Brain microvascular endothelial cell (primary cell): ENCODE measurements at places on chromosomes 7 and 10.

DNA sequence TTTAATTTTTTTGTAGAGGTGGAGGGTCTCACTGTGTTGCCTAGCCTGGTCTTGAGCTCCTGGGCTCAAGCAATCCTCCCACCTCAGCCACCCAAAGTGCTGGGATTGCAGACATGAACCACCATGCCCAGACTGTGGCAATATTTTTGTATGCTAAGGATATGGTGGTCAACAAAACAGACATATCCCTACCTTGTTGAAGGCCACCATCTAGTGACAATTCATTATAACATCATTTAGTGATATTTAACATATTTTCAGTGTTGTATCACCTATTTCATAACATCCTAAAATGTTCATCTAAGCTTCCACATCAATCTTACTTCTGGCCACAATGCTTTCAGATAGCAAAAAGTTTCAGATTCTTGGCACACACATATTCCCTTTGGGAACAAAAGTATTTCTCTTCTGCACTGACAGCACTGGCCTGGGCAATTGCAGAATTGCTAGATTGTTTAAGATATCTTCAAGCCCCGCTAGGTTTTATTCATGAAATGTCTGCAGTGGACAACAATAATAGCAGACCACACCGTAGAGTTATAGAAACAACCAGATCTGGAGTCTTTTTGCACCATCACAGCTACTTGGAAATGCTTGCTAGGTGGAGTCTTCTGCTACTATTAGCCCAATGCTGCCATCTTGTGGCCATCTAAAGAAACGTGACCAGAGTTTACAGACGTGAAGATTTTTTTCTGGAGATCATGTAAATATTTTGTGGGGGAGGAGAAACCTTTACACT, 58.4 kb downstream of the DNAJC12 start:
- DNase-seq: peak; percentile 84

DNA sequence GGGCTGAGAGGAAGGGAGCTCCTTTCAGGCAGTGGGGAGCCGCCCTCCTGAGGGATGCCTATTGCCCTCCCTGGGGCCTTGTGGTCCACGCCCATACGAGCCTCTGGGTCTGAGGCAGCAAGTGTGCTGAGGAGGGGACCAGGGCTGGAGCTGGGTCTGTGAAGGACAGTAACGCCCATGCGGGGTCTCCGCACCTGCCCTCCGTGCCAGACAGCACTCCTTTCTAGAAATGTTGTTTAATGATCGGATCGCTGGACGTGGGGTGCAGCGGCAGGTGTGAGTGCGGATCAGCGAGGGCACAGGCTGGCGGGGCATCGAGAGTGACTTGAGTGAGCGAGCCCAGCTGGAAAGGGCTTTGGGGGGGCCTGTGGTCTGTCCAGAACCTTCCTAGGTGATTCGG, 70.1 kb downstream of the ELFN1 start:
- DNase-seq: no peak

DNA sequence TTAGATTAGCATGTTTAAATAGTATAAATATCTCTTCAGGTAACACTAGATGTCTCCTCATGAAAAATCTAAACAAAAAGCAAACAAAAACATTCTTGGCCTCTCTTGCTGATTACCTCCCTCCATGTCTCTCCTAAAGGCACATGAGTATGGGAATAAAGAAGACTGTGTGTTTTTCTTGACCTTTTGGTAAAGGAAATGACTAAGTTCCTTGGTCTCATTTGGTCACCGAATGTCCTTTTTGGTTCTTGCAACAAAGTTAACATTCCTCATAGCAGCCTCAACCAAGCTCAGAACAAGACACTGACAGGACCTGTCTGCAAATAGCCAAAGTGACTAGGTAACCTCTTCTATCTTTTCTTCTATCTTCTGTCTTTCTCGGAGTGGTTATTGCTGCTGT, 35.5 kb downstream of the POM121L12 start:
- DNase-seq: no peak

DNA sequence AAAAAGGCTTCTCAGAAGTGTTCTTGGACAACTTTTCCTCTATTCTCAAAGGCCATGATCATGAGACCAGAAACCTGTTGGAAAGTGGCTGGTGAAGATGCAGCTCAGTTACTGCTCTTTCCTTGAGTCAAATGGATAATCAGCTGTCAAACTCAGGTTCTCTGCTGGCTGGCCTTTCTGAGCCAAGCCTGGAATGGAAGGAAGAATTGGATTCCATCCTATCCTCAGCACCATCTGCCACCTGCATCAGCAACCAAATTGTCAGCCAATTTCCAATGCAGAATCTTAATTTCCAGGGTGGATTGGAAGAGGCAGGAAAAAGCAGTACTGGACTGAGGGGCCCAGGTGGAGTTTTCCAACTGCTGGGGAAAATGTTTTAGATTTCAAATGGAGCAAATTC, 631.7 kb downstream of the KCNMA1 start:
- DNase-seq: no peak

- DNase-seq: no peak
These were observed 43.6 kb upstream of the DPYSL4 start for GRCh38 chr10:132143162-132143561.

DNA sequence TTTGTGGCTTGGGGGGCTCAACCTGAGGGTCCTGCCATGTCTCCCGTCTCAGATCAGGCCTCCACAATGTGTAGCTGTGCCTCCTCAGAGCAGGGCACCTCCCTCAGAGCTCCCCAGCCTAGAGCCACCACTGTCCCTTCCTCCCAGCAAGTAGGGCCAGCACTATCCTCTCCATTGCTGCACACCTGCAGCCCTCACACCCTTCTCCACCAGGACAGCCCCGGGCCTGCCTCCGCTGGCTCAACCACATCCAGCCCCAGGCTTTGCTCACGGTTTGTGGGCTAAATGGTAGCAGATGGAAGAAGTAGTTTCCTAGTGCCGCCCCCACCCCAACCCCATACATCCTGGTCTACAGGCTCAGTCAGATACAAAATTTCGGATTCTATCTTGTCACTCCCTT, 10.1 kb downstream of the NFKB2 start:
- no peak for DNase-seq

- DNase-seq: no peak
These were observed 18.3 kb upstream of the ELN start for GRCh38 chr7:74009719-74010118.

GRCh38 chr7:159141660-159142059, 3.0 kb downstream of the VIPR2 start:
- DNase-seq: no peak

DNA sequence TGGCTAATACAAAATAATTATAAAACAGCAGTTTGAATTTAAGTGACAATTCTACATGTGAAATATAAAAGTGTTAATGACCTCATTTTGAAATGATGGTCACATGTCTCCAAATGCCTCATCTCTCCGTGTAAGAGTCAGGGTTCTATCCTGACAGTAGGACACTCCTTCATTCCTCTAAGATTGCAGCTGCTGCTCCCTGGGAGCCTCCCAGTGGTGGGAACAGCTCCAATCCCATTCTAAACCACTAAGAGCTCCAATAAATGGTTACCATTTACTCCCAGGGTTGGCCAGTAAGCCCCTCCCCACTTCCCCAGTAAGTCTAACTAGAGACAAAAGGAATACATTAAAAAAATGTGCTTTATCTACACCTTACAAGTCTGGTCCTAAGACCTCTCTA, 344.6 kb upstream of the AOAH start:
- DNase-seq: no peak

DNA sequence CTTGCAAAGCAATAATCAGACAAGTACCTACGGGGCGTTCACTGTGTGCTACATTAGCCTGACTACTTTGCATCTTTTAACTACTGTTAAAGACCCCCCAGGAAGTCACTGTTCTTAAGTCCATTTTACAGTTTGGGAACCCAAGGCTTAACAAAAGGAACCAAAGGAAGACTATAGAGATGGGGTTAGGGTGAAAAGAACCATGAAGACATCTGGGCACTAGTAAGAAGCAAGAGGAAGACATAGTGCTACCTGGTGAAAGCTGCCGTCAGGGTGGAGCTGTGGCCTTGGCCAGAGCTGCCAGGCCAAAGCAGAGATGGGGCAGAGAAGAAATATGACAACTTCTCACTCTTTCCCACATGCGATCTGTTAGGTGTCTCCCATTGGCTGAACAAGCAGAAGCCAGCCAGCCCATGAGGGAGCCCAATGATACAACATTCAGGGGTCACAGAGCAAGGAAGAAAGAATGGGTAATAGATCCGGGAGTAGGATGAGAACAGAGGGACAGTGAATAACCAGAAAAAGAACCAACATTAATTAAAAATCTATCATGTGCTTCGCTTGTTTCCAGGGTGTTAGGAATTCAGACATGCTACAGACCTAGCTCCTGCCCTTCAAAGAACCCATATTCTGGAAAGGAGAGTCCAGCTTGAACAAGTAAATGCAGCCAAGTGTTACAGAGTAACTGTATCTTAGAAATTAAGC, 85.4 kb downstream of the ARID5B start:
- no peak for DNase-seq

DNA sequence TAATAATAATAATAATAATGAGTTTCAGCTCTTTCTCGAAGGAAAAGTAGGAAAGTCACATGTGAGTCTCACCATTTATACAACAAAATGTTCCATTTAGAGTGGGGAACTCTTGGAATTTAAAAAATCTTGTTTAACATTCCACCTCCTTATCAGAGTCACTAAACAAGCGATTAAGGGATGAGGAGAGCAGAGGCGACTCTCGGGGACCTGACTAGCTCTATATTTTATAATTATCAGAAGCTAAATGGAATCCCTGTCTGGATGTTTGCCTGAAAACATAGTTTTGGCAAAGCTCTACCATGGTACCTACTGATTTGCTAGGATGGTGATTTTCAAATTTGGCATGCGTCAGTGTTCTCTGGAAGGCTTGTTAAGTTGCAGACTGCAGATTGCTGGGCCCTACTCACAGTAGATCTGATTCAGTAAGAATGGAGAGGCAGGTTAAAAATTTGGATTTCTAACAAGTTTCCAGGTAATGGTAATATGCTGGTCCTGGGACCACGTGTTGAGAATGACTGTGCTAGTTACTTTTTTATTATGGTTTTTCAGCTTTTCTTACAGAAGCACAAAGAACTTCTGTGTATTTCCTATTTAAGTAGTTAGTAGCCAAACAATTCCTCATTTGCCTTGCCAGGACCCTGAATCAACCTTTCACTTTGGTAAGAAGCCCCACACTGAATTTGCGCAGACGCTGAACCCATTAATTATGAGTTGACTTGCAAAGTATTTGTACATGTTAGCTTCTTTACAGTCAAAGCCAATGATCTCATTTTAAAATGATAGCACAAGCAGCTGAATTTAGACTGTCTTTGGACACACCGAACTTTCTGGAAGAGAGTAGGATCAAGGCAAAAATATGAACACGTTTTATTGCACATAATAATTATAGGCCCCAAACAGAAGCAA, 39.5 kb downstream of the CPED1 start:
- no peak for DNase-seq

DNA sequence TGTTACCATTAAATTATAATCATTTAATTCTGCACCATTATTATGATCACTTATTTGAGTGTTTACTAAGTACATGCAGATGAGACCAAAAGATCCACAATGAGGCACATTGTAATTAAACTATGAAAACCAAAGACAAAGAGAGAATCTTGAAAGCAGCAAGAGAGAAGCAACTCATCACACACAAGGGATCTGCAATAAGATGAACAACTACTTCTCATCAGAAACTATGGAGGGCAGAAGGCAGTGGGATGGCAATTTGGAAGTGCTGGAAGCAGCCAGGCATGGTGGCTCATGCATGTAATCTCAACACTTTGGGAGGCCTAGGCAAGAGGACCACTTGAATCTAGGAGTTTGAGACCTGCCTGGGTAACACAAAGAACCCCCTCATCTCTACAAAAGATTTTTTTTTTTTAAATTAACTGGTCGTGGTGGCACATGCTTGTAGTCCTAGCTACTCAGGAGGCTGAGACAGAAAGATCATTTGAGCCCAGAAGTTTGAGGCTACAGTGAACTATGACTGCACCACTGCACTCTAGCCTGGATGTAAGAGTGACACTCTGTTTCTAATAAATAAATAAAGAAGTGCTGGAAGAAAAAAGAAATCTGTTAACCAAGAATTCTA, 47.7 kb downstream of the CDK6 start:
- DNase-seq: no peak

DNA sequence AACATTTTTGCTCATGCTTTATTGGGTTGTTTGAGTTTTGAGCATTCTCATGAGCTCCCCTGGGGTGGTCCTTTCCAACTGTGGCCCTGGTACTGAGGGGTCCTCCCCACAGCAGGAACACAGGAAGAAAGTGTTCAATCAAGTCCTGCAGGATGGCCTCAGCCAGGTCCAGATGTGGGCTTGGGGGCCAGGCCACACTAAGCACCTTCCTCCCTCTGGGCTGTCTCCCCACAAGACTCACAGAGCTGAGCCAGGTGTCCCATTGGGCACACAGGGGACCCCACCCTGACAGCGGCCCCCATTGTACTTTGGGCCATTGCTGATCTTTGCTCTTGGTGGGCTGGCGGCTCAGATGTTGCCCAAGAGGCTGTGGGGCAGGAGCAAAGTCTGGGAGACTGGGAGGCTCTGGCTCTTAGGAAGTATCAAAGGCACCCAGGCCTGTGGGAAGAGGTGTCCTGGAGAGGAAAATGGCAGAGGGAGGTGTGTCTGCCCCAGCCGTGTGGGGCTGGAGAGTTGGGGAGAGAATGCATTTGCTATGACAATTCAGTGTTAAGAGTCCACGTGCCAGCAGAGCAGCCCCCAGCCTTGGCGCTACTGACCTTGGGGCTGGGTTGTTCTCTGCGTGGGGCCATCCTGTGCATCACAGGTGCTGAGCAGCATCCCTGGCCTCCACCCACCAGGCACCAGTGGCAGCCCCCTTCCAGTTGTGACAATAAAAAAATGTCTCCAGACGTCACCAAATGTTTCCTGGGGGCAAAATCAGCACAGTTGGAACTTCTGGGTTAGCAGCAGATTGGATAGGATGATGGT, 17.8 kb downstream of the SCART1 start:
- DNase-seq: no peak

- DNase-seq: no peak
These were observed 9.1 kb downstream of the LOXL4 start for GRCh38 chr10:98258683-98259454.

DNA sequence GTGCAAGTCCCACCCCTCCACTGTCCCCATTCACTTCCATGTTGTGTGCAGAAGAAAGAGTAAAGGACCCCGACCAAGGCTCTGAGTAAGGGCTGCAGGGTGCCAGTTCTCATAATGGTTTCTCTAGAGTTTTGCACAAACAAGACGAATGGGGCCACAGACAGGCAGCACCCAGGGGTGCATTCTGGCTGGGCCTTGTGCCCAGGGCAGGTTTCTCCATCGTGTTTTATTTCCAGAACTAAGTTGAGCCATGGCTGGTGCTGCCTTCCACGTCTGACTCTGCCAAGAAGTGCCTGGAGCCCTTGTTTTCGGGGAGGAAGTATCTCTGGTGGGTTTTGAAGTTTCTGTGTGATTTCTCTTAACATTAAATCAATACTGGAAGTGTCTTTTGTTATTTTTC, 95.0 kb upstream of the SDK1 start:
- DNase-seq: no peak

GRCh38 chr10:21807180-21807579, 196.3 kb downstream of the DNAJC1 start:
- no peak for DNase-seq
